Activated CD4-positive, alpha-beta memory T cell treated with anti-CD3 and anti-CD28 coated beads for 36 hours (primary cell): ENCODE measurements at places on chromosomes 12 and 14.

GRCh38 chr14:23054000-23054811 is 3.1 kb downstream of the CDH24 start:
- H3K27me3 ChIP-seq: peaks cover 2% of the 10 kb centered on the region
- DNase-seq: peak; percentile 61
- H3K36me3 ChIP-seq: peaks cover 4% of the 10 kb centered on the region

DNA sequence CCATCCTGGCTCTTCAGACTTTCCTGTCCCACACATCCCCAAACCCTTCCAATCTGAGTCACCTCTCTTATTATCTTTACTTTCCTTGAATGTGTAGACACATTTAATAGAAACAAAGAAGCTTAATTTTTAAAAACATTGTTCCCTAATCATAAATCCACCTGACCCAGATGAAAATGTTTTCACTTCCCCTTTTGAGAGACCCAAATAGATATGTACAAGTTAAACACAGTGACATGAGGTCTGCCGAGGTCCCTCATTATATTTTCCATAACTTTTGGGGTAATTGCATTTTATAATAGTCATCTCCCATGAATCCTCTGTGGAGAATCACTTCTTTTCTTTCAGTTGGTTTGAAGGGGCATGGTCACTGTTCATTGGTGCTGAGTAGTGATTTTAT is 191.1 kb downstream of the GRIN2B start:
- no peak overlapping the region for H3K4me3 ChIP-seq
- DNase-seq: no peak
- H3K36me3 ChIP-seq: no peaks in the 10 kb centered on the region
- no peaks in the 10 kb centered on the region for H3K27me3 ChIP-seq
- H3K4me1 ChIP-seq: no peaks in the 10 kb centered on the region
- no peak overlapping the region for H3K27ac ChIP-seq

GRCh38 chr12:121284551-121285390 is 11.7 kb downstream of the CAMKK2 start:
- DNase-seq: no peak
- no peak overlapping the region for H3K27ac ChIP-seq
- no peaks in the 10 kb centered on the region for H3K36me3 ChIP-seq
- no peaks in the 10 kb centered on the region for H3K27me3 ChIP-seq
- no peak overlapping the region for H3K4me3 ChIP-seq
- H3K4me1 ChIP-seq: peaks cover 6% of the 10 kb centered on the region

GRCh38 chr12:48903363-48903981 is 21.8 kb downstream of the FKBP11 start:
- no peak overlapping the region for H3K27ac ChIP-seq
- H3K27me3 ChIP-seq: no peaks in the 10 kb centered on the region
- no peak for DNase-seq
- peak overlapping the region; percentile 52 for H3K4me3 ChIP-seq
- peaks cover 2% of the 10 kb centered on the region for H3K4me1 ChIP-seq

GRCh38 chr12:47946413-47947323 is 16.7 kb upstream of the TMEM106C start:
- H3K27ac ChIP-seq: no peak overlapping the region
- H3K4me3 ChIP-seq: no peak overlapping the region
- peaks cover 5% of the 10 kb centered on the region for H3K4me1 ChIP-seq
- DNase-seq: no peak
- no peaks in the 10 kb centered on the region for H3K36me3 ChIP-seq

- H3K27me3 ChIP-seq: no peaks in the 10 kb centered on the region
- H3K27ac ChIP-seq: peak overlapping the region; percentile 98
- H3K4me3 ChIP-seq: peak overlapping the region; percentile 73
- no peak for DNase-seq
Observed at GRCh38 chr14:22481546-22481945, 107.5 kb downstream of the DAD1 start.

DNA sequence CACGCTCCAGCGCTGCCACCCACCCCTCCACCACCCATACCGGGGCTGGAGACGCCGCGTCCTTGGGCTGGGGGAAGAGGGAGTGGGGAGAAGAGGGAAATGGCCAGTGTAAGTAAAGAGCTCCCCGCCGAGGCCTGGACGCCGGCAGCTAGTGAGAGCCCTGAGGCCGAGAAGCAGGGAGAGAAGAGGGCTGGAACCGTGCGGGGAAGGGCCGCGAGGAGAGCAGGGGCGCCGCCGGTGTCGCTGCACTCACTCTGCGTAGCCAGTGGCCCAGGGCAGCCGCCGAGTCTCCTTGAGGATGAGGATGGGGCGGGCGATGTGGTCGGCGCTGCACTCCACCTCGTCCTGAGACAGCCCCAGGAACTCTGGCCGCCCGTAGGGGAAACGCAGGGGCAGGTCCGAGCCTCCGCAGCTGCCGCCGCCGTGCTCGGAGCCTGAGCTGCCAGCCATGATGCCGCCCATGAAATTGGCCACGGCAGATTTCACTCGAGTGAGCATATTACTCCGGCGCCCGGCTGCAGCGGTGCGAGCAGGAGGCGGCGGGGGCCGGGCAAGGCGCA is 631 bp downstream of the PPM1H start:
- peak overlapping the region; percentile 62 for H3K4me3 ChIP-seq
- no peaks in the 10 kb centered on the region for H3K36me3 ChIP-seq
- peaks cover 12% of the 10 kb centered on the region for H3K4me1 ChIP-seq
- no peak overlapping the region for H3K27ac ChIP-seq

- H3K4me1 ChIP-seq: no peaks in the 10 kb centered on the region
- H3K27ac ChIP-seq: no peak overlapping the region
Observed at GRCh38 chr12:76201316-76201715, 116.8 kb upstream of the NAP1L1 start.

DNA sequence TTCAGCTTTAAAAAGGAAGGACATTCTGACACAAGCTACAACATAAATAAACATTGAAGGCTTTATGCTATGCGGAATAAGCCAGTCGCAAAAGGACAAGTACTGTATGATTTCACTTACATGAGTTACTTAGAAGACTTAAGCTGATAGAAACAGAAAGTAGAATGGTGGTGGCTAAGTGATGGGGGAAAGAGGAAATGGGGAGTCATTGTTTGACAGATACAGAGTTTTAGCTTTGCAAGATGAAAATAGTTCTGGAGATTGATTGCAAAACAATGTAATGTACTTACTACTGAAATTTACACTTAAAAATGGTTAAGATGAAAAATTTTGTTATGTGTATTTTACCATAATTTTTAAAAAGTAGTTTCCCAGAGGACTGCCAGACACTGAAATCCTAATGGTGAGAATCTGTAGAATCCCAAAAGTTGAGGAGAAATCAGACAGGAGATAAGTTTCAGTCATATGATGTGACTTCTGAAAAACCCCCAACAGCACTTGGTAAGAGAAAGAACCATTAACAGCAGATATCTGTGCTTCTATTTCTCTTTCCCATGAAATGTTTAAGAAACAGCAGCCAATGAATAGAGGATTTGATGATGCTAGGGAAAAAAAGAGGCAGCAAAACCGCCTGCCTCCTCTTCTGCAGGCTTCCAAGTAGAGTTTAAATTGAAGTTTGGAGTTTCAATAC is 16.6 kb upstream of the CLEC2A start:
- no peaks in the 10 kb centered on the region for H3K27me3 ChIP-seq
- H3K36me3 ChIP-seq: no peaks in the 10 kb centered on the region
- H3K27ac ChIP-seq: no peak overlapping the region
- H3K4me1 ChIP-seq: peaks cover 42% of the 10 kb centered on the region
- no peak for DNase-seq

DNA sequence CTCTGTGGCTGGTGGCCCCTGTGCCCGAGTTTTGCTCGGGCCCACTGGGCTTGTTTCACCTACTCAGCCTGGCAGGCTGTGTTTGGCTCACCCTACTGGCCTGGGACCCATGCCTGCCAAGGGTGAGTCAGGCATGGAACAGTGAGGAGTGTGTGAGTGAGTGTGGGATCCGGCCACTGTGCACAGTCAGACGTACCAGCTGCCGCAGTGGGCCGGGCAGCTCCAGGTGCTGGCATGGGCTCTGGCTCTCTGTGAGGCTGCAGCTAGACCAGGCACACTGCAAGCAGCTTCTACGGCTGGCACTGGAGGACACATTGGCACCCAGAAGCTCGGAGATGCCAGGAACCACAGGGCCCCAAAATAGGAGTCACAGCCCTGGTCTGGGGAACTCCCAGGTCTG is 40.6 kb downstream of the HSD17B6 start:
- peaks cover 2% of the 10 kb centered on the region for H3K27me3 ChIP-seq
- DNase-seq: no peak
- no peak overlapping the region for H3K4me3 ChIP-seq
- H3K27ac ChIP-seq: no peak overlapping the region
- H3K36me3 ChIP-seq: peaks cover 2% of the 10 kb centered on the region
- no peaks in the 10 kb centered on the region for H3K4me1 ChIP-seq

DNA sequence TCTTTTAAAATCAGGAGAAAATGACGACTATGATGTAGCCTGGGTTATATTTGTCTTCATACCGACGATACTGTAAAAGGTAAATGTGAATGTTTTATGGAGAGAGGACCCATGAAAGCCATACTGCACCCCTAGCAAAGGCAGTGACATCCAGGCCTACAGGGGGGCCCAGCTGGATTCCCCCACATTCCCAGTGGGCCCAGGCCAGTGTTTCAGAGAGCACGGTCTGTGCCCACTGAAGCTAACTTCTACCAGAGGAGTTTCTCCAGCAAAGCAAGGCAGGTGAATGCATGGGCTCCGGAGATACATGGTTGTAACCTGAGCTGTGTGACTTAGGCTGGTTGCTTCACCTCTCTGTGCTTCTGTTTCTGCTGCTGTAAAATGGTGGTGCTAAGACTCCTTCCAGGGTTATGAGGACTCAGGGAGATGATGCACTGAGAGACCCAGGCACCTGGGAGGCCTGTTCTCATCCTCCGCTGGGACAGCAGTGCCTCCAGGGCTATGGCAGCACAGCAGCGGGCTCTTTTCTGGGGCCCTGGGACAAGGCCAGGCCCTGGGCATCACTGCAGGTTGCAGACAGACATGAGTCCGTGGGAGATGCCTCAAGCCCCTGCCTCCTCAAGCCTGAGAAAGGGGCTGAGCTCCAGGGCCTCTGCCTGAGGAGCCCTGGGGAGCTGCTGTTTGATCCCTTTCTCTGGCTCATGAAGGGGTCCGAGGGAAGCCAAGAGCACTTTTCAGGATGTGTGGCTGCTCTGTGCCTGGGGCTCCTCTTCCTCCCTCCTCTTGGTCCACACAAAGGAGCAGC is 73.7 kb downstream of the SERPINA3 start:
- no peak overlapping the region for H3K27ac ChIP-seq
- no peaks in the 10 kb centered on the region for H3K4me1 ChIP-seq
- H3K4me3 ChIP-seq: no peak overlapping the region
- H3K27me3 ChIP-seq: peaks cover 12% of the 10 kb centered on the region
- no peak for DNase-seq

DNA sequence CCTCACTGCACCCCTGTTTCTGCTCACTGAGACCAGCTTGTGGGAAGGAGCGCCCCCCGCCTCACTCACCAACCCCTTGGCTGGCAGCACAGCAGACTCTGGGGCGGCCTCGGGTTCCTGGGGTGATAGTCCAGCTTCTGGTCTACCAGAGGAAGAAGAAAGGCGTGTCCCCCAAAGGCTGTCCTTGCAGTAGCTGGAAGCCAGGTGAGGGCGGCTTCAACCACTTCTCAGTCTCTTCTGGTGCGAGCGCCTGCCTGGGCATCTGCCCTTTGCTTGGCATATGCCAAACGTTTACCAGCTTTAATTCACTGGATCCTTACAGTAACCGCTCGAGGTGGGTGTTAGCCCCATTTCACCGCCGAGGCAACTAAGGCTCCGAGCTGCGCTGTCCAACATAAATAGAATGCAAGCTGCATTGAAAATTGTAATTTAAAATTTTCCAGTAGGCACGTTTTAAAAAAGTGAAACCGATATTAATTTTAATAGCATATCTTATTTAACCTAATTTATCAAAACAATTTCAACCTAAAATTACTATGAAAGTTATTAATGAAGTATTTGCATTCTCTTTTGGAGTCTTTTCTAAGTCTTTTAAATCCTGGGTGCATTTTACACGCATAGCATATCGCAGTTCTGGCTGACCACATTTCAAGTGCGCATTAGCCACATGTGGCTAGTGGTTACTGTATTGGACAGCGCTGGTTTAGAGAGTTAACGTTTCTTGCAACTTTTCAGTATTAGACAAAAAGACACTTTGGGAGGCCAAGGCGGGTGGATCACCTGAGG is 872 bp downstream of the FAM177A1 start:
- peak overlapping the region; percentile 98 for H3K27ac ChIP-seq
- H3K36me3 ChIP-seq: peaks cover 12% of the 10 kb centered on the region
- peaks cover 30% of the 10 kb centered on the region for H3K4me1 ChIP-seq

DNA sequence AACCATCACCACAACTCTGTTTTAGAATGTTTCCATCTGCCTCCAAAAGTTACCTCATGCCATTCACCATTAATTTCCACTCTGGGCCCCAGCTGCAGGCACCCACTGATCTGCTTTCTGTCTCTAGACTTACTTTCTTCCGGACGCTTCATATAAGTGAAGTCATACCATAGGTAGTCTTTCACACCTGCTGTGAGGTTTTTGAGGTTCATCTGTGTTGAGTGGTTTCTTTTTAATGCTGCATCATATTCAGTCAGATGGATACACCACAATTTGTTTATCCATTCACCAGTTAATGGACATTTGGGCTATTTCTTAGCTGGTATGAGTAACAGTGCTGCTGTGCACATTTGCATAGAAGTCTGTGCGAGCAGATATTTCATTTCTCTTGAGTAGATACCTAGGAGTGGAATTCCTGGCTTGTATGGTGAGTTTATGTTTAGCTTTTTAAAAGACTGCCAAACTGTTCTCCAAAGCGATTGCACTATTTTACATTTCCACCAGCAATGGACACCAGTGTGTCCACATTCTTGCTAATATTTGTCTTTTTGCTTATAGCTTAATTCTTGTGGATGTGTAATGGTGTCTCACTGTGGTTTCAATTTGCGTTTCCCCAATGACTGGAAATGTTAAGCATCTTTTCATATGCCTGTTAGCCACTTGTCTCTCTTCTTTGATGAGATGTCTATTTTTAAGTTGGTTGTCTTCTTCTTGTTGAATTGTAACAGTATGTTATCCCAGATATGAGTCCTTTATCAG is 48.3 kb downstream of the ZFYVE21 start:
- peaks cover 4% of the 10 kb centered on the region for H3K4me1 ChIP-seq
- peak; percentile 12 for DNase-seq
- H3K4me3 ChIP-seq: no peak overlapping the region
- no peak overlapping the region for H3K27ac ChIP-seq
- H3K27me3 ChIP-seq: no peaks in the 10 kb centered on the region

- H3K4me3 ChIP-seq: no peak overlapping the region
- DNase-seq: no peak
- peak overlapping the region; percentile 10 for H3K27ac ChIP-seq
- H3K27me3 ChIP-seq: no peaks in the 10 kb centered on the region
Observed at GRCh38 chr12:93699271-93700145, 22.3 kb downstream of the CRADD start.

GRCh38 chr14:69042299-69042698 is 63.2 kb upstream of the ACTN1 start:
- no peak overlapping the region for H3K27ac ChIP-seq
- H3K4me3 ChIP-seq: no peak overlapping the region
- H3K4me1 ChIP-seq: peaks cover 1% of the 10 kb centered on the region
- DNase-seq: no peak
- peaks cover 29% of the 10 kb centered on the region for H3K27me3 ChIP-seq
